Stromal cell of bone marrow (primary cell): ENCODE measurements at places on chromosomes 12 and 14.

GRCh38 chr12:12557733-12558132 lies 4.9 kb downstream of the DUSP16 start:
- DNase-seq = no peak

DNA sequence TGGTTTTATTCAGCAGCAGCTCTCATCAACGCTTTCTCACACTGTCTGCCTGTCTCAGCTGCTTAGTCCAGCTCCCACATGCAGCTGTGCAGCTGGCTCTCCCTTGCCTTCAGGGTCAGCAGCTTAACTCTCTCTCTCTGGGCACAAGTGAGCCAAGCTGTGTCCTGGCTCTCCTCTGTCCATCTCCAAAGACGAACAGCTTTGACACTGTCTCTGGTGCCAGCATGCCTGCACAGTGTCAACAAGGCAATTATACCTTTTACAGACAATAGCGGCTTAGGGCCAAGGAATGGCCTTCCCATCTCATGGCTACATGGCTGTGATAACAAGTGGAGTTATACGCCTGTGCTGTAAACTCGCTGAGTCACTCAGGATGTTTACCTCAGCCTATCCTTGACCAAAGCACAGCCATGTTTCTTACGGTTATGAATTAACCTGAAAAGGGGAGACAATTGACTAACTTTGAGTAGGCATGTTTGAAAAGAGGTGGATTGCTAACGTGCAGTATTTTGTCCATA lies 38.4 kb upstream of the MANSC4 start:
- DNase-seq = no peak

DNA sequence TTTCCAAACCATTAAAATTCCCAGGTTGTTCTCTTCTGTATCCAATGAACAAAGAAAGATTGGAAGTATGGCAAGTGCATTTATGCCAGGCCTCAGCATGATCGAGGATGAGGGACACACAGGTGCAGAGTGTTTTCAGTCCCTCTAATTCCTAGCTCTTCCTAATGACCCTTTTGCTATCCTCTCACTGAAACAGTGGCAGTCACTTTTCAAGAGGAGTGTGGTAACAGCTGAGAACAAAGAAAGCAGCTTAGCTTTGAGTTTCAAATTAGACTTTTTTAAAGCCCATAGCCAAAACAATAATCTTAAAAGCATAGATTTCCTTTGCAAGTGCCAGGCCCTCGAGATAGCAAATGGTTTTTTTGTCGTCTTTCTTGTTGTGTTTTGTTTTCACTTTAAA lies 110.8 kb downstream of the KCNH5 start:
- DNase-seq = no peak

DNA sequence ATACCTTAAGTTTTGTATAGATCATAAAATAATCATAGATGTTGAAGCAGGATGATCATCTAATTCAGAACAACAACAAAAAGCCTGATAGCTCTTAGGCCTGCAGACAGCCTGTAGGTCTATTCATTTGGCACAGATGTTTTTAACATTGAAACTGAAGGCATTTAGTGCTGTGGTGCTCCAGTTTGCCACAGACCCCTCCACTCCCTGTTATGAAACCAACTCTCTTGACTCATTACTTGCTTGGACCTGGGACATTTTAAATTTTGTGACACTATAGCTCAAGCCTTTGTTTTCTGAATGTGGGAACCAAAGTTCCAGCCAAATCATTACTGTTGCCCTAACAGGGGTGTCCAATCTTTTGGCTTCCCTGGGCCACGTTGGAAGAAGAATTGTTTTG lies 9.1 kb downstream of the PRKCH start:
- no peak for DNase-seq

- DNase-seq = peak; percentile 82
These were observed 11.2 kb downstream of the MAP4K5 start for GRCh38 chr14:50520947-50521815.

GRCh38 chr12:49662998-49663843 lies 39.9 kb downstream of the PRPF40B start:
- DNase-seq = peak; percentile 84

GRCh38 chr12:127957001-127957660 lies 309.8 kb upstream of the TMEM132C start:
- DNase-seq = peak; percentile 11

DNA sequence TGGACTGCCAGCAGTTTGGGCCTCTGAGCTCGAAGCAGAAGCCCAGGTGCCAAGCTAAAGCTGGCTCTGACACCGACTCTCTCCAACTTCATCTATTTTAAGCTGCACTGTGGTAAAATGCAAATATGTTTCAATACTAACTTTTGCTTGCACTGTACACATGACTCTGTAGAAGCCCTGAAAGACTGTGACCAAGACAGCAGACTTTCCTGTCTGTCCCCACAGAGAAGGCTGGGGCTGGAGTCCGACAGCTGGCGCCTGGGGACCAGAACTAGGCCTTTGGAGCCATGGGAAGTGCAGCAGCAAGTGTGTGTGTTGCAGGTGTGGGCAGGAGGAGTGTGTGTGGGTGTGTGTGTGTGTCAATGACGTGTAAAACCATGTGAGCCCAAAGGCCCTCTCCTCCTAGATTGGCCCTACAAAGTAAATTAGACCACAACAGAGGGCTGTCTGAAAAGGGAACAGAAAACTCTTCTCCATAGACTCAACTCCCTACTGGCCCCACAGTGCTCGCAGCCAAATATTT lies 16.4 kb upstream of the RAB35 start:
- no peak for DNase-seq

DNA sequence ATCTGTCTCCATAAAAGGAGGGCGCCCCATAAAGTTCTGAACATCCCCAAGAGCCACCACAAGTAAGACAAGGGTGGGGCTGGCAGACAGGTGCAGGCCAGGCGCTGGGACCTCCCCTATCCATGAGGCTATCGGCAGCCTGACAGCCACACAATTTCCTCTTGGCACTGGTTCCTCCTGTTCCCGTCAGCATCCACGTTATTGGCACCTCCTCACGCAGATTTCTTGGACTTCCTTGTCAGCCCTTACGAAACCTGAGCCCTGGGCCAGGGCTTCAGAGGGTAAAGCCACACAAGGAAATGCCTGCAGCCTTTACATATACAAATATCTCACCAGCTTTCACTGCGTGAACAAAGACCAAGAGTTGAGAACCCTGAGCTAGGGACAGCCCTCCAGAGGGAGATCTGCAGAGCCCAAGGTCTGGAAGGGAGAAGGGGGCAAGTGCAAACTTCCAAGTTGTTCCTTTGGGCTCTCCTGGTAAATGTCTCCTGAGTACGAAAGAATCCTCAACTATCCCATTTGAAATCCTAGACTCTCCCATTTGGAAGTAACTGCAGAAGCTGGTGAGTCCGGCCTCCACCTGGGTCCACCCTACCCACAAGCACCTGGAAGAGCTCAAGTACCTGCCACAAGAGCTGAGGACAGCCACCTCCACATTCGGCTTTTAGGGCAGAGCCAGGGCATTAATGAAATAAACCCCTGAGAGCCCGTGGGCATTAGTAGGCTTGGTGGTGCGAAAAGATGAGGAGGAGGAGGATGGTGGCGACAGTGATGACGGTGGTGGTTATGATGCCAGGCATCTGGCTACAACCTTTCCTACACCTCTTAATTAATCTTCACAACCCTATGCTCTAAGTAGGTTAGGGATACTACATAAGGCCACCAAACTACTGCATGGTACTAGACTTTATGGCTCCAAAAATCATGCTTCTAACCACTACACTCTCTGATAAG lies 5.5 kb upstream of the TC2N start:
- no peak for DNase-seq

DNA sequence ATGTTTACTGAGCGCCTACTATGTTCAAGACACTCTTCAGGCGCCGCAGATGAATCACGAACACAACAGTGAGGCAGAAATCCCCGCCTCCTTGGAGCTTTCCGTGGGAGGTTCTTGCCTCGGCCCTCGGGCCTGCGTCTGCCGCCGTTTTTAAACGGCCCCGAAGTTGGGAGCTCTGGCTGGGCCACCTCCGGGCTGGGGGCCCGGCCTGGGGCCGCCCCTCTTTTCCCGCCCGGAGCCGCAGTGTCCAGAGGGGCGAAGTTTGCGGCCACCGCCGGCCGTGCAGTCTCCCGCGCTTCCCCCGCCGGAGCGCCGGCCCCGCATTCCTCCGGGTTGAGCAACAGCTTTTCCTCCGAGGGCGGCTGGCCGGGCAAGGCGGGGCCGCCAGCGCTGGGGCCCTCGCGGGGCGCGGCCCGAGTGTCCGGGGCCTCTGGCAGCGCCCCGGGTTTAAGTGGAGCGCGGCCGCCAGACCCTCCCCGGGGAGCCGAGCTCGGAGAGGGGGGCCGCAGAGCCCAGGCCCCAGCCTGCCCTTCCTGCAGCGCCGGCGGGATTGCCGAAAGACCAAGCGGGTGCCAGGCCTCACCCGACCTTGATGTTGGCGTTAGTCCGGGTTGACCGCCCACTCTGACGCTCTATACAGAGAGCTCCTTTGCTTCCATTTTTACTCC lies 18.7 kb upstream of the CTDSP2 start:
- DNase-seq = peak; percentile 80

DNA sequence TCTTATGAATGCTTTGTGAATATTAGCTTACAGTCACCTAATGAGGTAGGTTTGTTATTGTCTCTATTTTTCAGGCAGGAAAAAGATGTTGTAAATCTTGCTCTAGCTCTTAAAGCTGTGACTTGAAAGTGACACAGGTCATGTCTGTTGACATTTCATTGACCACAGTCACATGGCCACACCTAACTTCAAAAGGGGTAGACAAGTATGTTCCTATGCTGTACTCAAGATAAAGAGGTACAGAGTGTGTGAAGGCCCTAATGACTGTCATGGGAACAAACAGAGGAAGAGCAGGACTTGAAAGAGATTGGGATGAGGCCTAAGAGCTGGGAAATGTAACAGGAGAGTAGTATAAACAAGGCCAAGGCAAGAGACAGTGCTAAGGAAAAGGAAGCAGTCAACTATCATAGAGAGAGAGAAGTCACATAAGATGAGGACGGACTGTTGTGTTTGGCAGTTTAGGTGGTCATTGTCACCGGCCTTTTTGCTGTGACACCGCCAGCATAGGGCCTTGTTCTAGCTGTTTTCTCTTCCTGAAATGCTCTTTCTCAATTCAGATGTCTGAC lies 181.0 kb downstream of the CFAP54 start:
- no peak for DNase-seq
